ENCODE measurements at places on chromosomes 2 and 18. TPM values are rescaled to one million over a fixed set of nuclear protein-coding genes. Genes with fewer than 3 reads are reported as not detected.

GRCh38 chr2:111972955-111973565, 74.7 kb downstream of the MERTK start:
- DNase-seq: no peak

FEZ2 gene
- total RNA-seq: 96.6 TPM

SP5 gene
- total RNA-seq: 4.5 TPM

C2orf74 gene
- total RNA-seq: 19.8 TPM

GRCh38 chr2:229888031-229888430, 33.8 kb downstream of the TRIP12 start:
- DNase-seq: no peak

SAG gene
- total RNA-seq: not detected

GPD2 gene
- 82.4 TPM for total RNA-seq

DNA sequence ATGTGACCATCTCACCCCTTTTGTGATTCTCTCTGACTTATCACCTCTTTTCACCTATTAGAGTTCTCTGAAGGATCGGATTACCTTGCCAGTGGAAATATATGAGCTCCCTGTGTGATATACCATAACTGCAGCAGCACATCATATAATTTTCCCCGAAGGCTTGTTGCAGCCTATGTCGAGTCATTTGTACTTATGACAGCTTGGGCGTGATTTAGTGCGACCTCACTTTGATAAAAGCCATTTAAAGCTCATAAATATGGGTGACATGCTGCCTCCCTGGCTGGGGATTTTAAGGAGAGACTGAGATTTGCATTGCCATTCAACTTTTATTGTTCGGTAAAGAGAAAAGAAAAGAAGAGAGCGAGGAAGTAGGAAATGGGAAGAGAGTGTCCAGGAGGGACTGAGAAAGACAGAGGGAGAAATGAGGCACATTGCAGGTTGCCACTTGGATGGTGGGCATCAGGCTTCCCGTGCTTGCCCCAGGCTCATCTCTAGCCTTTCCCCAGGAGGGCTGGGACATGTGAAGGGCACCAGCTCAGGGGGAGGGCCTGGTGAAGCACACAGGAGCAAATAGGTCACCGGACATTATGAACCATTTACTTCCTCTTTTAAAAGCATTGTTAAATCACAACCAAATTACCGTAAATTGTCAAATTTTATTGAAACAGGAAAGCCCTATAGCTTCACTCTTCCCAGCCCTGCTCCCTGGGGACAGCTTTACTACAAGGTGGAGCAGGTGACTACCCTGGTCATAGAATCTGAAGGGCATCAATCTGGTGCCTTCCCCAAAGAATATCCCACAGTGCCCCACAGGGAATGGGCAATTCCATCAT, 161.3 kb downstream of the SETBP1 start:
- DNase-seq: no peak

- no peak for DNase-seq
These were observed 45.1 kb downstream of the LBH start for GRCh38 chr2:30276455-30276911.

PARD6G gene
- total RNA-seq: 11.6 TPM

DNA sequence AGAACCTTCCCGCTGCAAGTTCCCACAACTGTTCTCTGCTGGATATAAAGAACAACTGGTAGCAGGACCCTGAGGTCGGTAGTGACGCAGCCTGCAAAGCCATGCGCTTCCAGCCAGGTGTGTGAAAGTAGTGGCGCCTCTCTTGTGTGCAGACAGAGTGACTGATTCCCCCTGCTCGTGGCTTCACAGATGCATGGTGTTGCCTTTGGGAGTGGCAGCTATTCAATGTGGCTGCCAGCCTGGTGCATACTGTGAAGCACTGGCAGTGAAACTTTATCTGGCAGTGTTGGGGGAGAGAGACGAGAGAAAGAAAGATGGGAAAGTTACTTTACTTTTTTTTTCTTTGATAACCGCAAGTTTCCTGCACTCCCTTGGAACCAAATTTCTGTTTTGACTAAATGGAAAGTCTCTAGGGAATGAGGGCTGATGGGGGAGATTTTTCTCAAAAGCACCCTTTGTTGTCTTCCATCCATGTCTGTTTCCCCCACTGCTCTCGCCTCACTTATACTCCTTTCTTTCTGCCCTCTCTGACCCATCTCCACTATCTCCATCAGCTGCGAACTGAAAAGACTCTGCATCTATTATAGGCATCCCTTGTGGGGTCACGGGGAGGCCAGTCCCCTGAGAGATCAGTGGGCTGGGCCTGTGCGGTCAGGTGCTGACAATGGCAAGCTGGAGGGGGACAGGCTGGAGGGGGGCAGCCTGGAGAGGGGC, 90.0 kb upstream of the TNP1 start:
- peak; percentile 41 for DNase-seq

NT5DC4 gene
- 0.21 TPM for total RNA-seq

STAT1 gene
- 55.0 TPM for total RNA-seq

FEV gene
- total RNA-seq: not detected

GKN1 gene
- total RNA-seq: not detected

MBD5 gene
- 50.2 TPM for total RNA-seq

DNA sequence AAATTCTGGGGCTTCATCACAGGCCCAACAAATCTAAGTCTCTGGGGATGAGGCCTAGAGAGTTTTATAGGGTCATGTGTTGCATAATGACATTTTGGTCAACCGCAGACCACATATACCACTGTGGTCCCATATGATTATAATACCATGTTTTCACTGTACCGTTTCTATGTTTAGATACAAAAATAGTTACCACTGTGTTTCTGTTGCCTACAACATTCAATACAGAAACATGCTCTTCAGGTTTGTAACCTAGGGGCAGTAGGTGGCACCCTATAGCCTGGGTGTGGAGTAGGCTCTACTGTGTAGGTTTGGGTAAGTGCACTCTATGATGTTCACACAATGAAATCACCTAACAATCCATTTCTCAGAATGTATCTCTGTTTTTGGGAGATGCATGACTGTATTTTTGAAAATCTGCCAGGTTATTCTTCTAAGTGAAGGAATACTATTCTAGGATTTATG, 485.2 kb downstream of the PTPRM start:
- DNase-seq: peak; percentile 6
